Progenitor cell of endocrine pancreas (in vitro differentiated cells): ENCODE measurements at places on chromosomes 11 and 22. TPM values are rescaled to one million over a fixed set of nuclear protein-coding genes. Genes with fewer than 3 reads are reported as not detected.

DEUP1 gene
- total RNA-seq: 1.7 TPM in 2 replicates

OR10A2 gene
- not detected in 2 replicates for total RNA-seq

OR52W1 gene
- total RNA-seq: not detected in 2 replicates

GRCh38 chr22:19895160-19895849 is 40.6 kb upstream of the GNB1L start:
- DNase-seq: no peak
- peaks cover 18% of the 10 kb centered on the region for H3K27me3 ChIP-seq
- H3K36me3 ChIP-seq: peaks cover 1% of the 10 kb centered on the region
- H3K4me1 ChIP-seq: peaks cover 11% of the 10 kb centered on the region

DNA sequence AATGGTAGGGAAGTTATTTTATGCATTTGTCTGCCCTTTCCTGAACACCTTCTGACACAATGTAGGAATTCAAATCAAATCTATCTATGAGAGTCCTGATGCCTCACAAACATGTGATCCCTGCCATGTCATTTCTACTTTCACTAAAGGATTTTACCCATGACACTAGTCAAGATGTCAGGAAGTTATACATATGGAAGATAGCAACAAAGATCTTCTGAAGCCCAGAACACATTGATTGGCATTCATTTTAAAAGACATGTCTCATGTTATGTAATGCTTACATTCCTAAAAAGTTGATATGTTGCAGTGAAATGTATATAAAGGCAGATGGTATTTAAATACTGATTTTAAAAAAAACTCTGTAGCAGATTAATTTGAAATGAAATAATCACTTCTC is 61.5 kb downstream of the FAM76B start:
- no peaks in the 10 kb centered on the region for H3K4me1 ChIP-seq
- H3K27ac ChIP-seq: no peak overlapping the region
- H3K27me3 ChIP-seq: peaks cover 4% of the 10 kb centered on the region
- no peak for DNase-seq
- H3K36me3 ChIP-seq: no peaks in the 10 kb centered on the region

- DNase-seq: no peak
- peaks cover 58% of the 10 kb centered on the region for H3K27me3 ChIP-seq
- H3K27ac ChIP-seq: no peak overlapping the region
- H3K4me1 ChIP-seq: peaks cover 9% of the 10 kb centered on the region
- no peaks in the 10 kb centered on the region for H3K36me3 ChIP-seq
- H3K4me3 ChIP-seq: no peak overlapping the region
Observed at GRCh38 chr11:112958670-112959069, 2.5 kb upstream of the NCAM1 start.

- DNase-seq: no peak
- H3K27me3 ChIP-seq: no peaks in the 10 kb centered on the region
- no peak overlapping the region for H3K4me3 ChIP-seq
Observed at GRCh38 chr11:6576471-6577373, 26.7 kb downstream of the RRP8 start.

- no peak for DNase-seq
- H3K27ac ChIP-seq: no peak overlapping the region
- no peaks in the 10 kb centered on the region for H3K36me3 ChIP-seq
- no peak overlapping the region for H3K4me3 ChIP-seq
- peaks cover 10% of the 10 kb centered on the region for H3K4me1 ChIP-seq
- peaks cover 27% of the 10 kb centered on the region for H3K27me3 ChIP-seq
Observed at GRCh38 chr11:110901441-110901840, 189.2 kb upstream of the ARHGAP20 start.

DNA sequence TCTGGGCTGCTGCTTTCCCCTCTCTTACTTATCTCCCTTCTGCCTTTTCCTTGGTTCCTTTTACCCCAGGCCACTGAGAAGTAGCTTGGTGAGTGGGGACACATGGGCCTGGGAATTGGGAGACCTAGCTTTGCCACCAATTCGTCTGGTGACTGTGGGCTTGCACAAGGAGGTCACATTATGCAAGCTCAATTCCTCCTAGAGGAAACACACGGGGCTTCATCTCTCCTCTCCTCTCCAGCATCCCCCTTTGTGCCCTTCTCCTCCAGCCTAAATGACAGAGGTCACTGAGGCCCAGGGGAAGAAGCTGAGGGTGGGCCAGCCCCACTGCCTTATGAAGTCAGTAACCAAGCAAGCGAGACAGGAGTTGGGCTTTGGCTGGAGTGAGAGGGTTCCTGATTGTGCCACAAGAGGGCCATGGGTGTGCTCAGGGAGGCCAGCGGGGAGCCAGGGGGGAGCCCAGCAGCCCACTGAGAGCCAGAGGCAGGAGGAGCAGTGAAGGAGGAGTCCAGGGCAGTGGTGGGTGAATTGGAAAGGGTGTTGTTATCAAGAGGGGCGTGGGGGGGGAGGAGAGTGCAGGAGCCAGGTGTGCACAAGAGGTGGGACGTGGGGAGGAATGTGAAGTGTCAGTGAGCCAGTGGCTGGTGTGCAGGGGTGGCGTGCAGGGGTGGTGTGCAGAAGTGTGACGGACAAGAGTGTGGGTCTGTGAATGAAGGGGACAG is 2.0 kb downstream of the CLCF1 start:
- peaks cover 6% of the 10 kb centered on the region for H3K27me3 ChIP-seq
- H3K4me1 ChIP-seq: peaks cover 32% of the 10 kb centered on the region
- H3K27ac ChIP-seq: peak overlapping the region; percentile 82
- peak overlapping the region; percentile 75 for H3K4me3 ChIP-seq

GRCh38 chr22:50086526-50086925 is 1.3 kb upstream of the MLC1 start:
- H3K27me3 ChIP-seq: peaks cover 19% of the 10 kb centered on the region
- no peak for DNase-seq
- H3K36me3 ChIP-seq: peaks cover 2% of the 10 kb centered on the region
- H3K27ac ChIP-seq: no peak overlapping the region
- H3K4me1 ChIP-seq: peaks cover 5% of the 10 kb centered on the region
